Prostate gland (tissue), 2 donors: ENCODE measurements at places on chromosomes 3 and 15. TPM values are rescaled to one million over a fixed set of nuclear protein-coding genes. Genes with fewer than 3 reads are reported as not detected.

Gene GUCA1C
- total RNA-seq, result not detected

DNA sequence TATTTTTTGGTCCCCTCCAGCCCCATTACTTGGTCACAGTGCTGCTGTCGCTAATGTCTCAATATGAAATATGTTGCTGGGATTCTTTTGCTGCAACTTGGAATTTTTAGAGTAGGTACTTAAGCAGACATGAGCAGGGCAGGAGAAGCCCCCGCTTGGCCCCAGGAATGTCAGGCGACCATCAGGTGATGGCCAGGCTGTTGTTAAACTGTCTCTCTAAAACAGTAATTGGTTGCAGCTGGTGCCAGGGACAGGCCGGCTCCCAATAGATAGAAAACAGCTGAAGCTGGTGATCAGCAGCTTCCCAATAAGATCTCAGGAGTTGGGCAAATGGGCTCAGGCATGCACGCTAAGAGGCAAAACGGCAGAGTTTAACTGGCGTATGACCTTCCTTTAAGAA, 329.9 kb upstream of the TBL1XR1 start:
- no peak for DNase-seq

DNA sequence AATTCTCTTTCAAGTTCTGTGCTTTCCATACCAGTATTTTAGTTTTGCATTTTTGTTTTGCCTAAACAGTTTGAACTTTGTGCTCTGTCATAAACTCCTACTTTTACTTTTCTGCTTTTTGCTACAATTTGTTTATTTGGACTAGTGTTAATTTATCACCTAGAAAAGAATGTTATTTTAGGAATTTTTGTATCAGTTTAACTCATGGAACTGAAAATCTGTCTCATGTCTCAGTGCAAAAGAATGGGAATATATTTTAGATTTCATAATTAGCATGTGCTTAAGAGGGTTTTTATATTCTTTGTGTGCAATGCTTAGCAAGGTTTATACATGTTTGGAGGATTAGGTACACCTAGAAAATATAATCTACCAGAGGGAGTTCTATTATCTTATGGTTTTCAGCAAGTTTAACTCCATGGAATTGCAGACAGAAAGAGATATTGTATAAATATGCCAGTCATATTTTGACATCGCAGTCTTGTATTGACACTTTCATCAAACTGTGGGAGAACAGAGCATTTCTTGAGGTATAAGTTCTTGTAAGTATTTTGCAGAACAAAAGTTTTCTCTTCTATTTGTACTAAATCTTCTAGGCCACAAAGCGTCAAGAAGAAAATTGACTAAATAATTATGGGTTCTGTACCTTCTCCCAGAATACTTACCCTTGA, 409.9 kb downstream of the RBMS3 start:
- DNase-seq, result no peak

DNA sequence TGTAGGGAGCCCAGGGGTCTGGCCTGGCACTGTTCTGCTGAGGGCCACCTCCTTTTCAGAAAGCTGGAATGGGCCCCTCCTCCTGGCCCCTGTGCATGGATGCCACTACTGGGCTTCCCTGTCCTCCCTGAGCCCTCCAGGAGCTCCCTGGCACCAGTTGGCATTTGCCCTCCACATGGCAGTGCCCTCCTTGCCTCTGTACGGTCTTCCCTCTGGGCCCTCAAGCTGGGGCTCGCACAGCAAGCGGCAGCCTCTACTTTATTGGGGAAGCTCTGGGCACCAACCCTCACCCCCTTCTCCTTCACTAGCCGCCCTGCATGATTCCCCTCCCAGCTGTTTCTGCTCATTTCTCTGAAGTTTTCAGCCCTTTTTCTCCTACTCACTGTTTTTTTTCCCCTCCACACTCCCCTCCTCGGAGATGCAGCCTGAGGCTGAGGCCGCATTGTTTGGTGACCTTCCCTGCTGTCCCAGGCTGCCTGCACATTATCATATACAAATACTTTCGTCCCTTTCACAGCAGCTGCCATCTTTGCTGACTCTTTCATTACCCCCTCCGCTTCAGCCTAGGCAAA, 127.3 kb downstream of the EEFSEC start:
- no peak for DNase-seq

GRCh38 chr3:79414806-79415205, 353.0 kb downstream of the ROBO1 start:
- no peak for DNase-seq

GRCh38 chr3:195348426-195349115, 77.6 kb upstream of the XXYLT1 start:
- no peak for DNase-seq

- DNase-seq, result no peak
Measured at GRCh38 chr15:69787791-69788190, 309.9 kb downstream of the TLE3 start.

DNA sequence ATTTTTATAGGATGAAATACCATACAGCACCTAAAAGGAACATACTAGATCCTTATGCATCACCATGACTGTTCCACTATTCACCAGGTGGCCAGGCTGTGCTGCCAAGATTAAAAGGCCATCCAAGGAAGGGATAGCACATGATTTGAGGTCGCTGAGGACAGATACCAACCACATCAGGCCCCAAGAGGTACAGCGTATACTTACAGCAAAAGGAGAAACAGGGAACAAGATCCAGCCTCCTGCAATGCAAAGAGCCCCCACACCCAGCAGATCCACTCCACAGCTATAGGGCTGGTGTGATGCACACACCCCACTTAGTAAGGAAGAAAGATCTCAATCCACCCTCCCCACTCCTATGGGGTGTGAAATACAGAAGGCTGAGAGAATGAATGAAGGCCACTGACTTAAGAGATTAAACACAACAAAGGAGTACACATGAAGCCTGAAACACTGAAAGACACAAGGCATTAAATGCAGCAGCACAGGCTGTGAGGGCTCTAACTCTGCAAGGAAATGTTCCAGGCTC, 32.0 kb upstream of the ZNF445 start:
- no peak for DNase-seq
